Adrenal gland (tissue), 19 donors: ENCODE measurements at places on chromosomes 4 and X.

GRCh38 chr4:40986375-40986774 lies 228.0 kb downstream of the APBB2 start:
- no peaks in the 10 kb centered on the region for H3K4me1 ChIP-seq
- H3K4me3 ChIP-seq: no peak overlapping the region
- no peak overlapping the region for H3K27ac ChIP-seq
- DNase-seq: no peak
- H3K27me3 ChIP-seq: no peaks in the 10 kb centered on the region

- H3K36me3 ChIP-seq: no peaks in the 10 kb centered on the region
- H3K4me3 ChIP-seq: no peak overlapping the region
- peak; percentile 28 for DNase-seq
- no peak overlapping the region for H3K27ac ChIP-seq
Measured at GRCh38 chrX:139759637-139760036, 51.7 kb upstream of the MCF2 start.

DNA sequence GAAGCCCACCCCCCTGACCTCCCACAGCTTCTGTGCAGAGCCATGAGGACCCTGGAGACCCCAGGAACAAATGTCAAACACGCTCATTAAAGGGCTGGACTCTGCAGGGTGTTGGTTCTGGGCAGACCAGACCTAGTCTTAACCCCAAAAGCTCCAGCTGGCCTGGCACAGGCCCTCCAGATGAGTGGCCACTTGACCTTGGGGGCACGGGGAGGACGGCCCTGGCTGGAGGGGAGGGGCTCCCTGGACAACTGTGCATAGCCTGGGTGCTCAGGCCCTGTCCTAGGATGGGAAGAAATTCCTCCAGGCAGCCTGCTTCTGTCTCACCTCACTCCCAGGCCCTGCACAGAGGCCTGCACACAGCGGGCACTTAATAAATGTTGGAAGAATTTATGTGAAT lies 9.4 kb downstream of the ADRA2C start:
- DNase-seq: no peak
- H3K27ac ChIP-seq: no peak overlapping the region
- peaks cover 3% of the 10 kb centered on the region for H3K27me3 ChIP-seq
- no peaks in the 10 kb centered on the region for H3K36me3 ChIP-seq
- no peak overlapping the region for H3K4me3 ChIP-seq
- H3K4me1 ChIP-seq: no peaks in the 10 kb centered on the region

- H3K27ac ChIP-seq: no peak overlapping the region
- no peaks in the 10 kb centered on the region for H3K36me3 ChIP-seq
- no peaks in the 10 kb centered on the region for H3K4me1 ChIP-seq
- H3K4me3 ChIP-seq: no peak overlapping the region
- DNase-seq: no peak
Measured at GRCh38 chrX:109448282-109448938, 33.5 kb downstream of the GUCY2F start.

- no peak overlapping the region for H3K27ac ChIP-seq
- DNase-seq: no peak
- no peaks in the 10 kb centered on the region for H3K36me3 ChIP-seq
Measured at GRCh38 chrX:67922966-67923365, 379.1 kb downstream of the AR start.

GRCh38 chrX:1528884-1529203 lies 8.1 kb downstream of the P2RY8 start:
- H3K27me3 ChIP-seq: no peaks in the 10 kb centered on the region
- H3K27ac ChIP-seq: no peak overlapping the region
- H3K4me1 ChIP-seq: no peaks in the 10 kb centered on the region
- H3K36me3 ChIP-seq: no peaks in the 10 kb centered on the region

DNA sequence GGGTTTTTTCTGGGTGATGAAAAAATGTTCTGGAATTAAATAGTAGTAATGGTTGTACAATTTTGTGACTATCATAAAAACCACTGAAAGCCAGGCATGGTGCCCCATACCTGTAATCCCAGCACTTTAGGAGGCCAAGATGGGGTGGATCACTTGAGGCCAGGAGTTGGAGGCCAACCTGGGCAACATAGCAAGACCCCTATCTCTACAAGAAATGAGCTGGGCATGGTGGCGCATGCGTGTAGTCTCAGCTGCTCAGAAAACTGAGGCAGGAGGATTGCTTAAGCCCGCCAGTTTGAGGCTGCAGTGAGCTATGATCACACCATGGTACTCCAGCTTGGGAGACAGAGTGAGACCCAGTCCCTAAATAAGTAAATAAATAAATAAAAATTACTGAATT lies 58.3 kb upstream of the TMEM131L start:
- H3K27ac ChIP-seq: no peak overlapping the region
- H3K27me3 ChIP-seq: no peaks in the 10 kb centered on the region
- no peaks in the 10 kb centered on the region for H3K36me3 ChIP-seq
- H3K4me3 ChIP-seq: no peak overlapping the region
- no peaks in the 10 kb centered on the region for H3K4me1 ChIP-seq
- no peak for DNase-seq
